Keratinocyte (primary cell): ENCODE measurements at places on chromosomes 16 and 17. TPM values are rescaled to one million over a fixed set of nuclear protein-coding genes. Genes with fewer than 3 reads are reported as not detected.
A peak's percentile ranks its signal among the peaks of the same experiment; 100 is the strongest.

CACNG5 gene
- not detected in 3 replicates for polyA plus RNA-seq

VASN gene
- polyA plus RNA-seq, result 0.37 to 1.1 TPM (median 0.46 TPM) in 3 replicates

- no peak for DNase-seq
- no peaks in the 10 kb centered on the region for H3K36me3 ChIP-seq
- H3K27me3 ChIP-seq, result peaks cover 18% of the 10 kb centered on the region
- peaks cover 26% of the 10 kb centered on the region for H3K4me1 ChIP-seq
Observed at GRCh38 chr16:85637808-85638647, 24.9 kb downstream of the GSE1 start.

- no peak overlapping the region for H3K27ac ChIP-seq
- H3K4me3 ChIP-seq, result no peak overlapping the region
- DNase-seq, result no peak
- H3K4me1 ChIP-seq, result no peaks in the 10 kb centered on the region
- H3K36me3 ChIP-seq, result peaks cover 25% of the 10 kb centered on the region
Observed at GRCh38 chr16:8916541-8917225, 34.5 kb downstream of the LITAFD start.

DNA sequence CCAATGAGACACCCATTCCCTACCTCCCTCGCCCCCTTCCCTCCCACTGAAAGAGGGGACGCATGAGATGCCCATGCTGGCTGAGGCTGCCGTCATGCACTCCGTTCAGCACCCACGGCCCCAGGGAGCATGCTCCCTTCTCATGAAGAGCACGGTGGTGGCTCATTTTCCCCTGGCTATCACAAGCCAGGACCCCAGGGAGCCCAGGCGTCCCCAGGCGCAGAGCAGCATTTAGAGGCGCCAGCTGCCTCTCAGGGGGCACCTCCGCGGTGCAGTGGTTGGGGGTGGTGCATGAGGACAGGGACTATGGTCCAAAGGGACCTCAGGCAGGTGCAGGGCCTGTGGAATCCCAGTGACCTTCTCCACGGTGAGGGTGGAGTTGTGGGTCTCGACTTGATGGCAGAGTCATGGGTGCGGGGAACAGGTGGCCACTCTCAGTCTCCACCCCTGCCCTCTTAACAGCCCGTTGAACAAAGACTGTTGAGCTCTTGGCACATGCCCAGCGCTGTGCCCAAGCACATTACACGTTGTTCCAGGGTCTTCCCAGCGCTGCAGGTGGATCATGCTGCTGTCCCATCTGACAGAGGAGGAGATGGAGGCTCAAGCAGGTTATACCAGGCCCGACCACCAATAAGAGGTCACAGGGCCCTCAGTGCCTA lies 13.6 kb downstream of the KIF19 start:
- H3K27ac ChIP-seq, result no peak overlapping the region
- no peak overlapping the region for H3K4me3 ChIP-seq
- DNase-seq, result no peak
- peaks cover 20% of the 10 kb centered on the region for H3K27me3 ChIP-seq
- H3K36me3 ChIP-seq, result no peaks in the 10 kb centered on the region
- no peaks in the 10 kb centered on the region for H3K4me1 ChIP-seq

DNA sequence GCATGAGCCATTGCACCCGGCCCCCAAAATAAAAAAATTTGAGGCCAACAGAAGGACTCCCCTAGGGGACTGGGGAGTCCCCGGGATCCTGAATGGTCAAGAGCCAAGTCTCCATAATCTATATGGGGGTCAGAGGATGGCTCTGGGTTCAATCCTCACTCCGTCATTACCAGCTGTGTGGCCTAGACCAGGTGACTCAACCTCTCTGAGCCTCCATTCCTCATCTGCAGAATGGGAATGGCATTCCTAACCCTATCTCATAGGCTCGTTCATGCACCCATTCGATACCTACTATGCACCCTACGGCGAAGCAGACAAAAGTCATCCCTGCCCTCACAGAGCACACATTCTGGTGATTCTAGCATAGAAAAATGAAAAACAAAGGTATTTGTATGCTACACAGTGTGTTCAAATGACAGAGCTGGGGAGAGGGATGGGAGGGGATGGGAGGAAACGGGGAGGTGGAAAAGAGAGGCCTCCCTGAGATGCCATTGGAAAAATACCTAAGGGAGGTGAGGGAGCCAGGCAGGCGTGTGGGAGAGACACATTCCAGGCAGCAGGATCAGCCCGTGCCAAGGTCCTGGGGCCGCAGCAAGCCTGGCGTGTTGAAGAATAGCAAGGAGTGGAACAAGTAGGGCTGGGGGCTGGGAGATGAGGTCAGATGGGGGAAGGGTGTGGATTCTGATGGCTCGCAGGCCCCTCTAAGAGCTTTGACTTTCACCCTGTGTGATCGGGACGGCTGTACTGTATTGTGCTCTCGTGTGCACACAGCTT lies 71.2 kb downstream of the RMI2 start:
- no peak for DNase-seq
- peaks cover 14% of the 10 kb centered on the region for H3K27me3 ChIP-seq
- no peak overlapping the region for H3K4me3 ChIP-seq
- no peaks in the 10 kb centered on the region for H3K36me3 ChIP-seq
- H3K4me1 ChIP-seq, result no peaks in the 10 kb centered on the region
- H3K27ac ChIP-seq, result no peak overlapping the region

DNA sequence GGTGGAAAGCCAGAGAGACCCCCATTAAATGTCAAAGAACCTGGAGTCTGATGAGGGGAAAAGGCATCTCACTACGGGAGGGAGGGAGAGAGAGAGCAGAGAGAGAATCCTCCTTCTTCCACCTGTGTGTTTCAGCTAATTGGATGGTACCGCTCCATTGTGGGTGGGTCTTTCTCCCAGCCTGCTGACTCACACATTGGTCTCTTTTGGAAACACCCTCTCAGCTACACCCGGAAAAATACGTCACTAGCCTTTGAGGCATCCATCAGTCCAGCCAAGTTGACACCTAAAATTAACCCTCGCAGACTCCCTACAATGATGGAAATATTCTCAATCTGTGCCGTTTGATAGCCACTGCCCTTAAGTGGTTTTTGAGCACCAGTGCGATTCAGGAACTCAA lies 100.4 kb downstream of the ELAC2 start:
- H3K4me3 ChIP-seq, result no peak overlapping the region
- H3K27ac ChIP-seq, result no peak overlapping the region
- H3K36me3 ChIP-seq, result no peaks in the 10 kb centered on the region
- H3K27me3 ChIP-seq, result no peaks in the 10 kb centered on the region
- H3K4me1 ChIP-seq, result peaks cover 4% of the 10 kb centered on the region

- no peak for DNase-seq
- no peak overlapping the region for H3K4me3 ChIP-seq
- H3K36me3 ChIP-seq, result peaks cover 13% of the 10 kb centered on the region
- H3K27ac ChIP-seq, result no peak overlapping the region
- H3K27me3 ChIP-seq, result no peaks in the 10 kb centered on the region
Observed at GRCh38 chr16:11556945-11557720, 29.6 kb downstream of the LITAF start.

- H3K27me3 ChIP-seq, result no peaks in the 10 kb centered on the region
- no peak overlapping the region for H3K4me3 ChIP-seq
- no peaks in the 10 kb centered on the region for H3K4me1 ChIP-seq
- H3K36me3 ChIP-seq, result no peaks in the 10 kb centered on the region
- H3K27ac ChIP-seq, result no peak overlapping the region
Observed at GRCh38 chr16:86252596-86252995, 257.7 kb upstream of the FOXF1 start.

DNA sequence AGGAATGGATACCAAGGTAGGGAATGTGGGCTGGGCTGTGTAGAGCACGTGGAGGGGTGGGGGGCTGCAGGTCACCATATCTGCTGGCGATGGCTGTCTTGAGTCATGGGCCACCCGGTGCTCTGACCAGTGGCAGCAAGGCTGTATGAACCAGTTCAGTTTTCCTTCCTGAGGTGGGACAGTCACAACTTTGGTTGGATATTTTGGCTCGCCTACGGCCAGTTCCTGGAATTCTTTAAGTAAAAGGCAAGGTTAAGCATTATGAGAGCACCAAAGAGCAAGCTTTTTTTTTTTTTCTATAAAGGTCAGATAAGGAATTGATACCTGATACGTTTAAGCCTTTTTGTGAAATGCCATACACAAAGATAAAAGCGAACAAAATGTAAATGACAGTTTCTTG lies 81.9 kb downstream of the USP22 start:
- no peak for DNase-seq
- peak overlapping the region; percentile 81 for H3K27ac ChIP-seq
- no peaks in the 10 kb centered on the region for H3K27me3 ChIP-seq

GRCh38 chr16:12435018-12435417 lies 368.7 kb downstream of the CPPED1 start:
- no peaks in the 10 kb centered on the region for H3K36me3 ChIP-seq
- no peak for DNase-seq
- H3K27ac ChIP-seq, result no peak overlapping the region
- H3K4me1 ChIP-seq, result no peaks in the 10 kb centered on the region

DNA sequence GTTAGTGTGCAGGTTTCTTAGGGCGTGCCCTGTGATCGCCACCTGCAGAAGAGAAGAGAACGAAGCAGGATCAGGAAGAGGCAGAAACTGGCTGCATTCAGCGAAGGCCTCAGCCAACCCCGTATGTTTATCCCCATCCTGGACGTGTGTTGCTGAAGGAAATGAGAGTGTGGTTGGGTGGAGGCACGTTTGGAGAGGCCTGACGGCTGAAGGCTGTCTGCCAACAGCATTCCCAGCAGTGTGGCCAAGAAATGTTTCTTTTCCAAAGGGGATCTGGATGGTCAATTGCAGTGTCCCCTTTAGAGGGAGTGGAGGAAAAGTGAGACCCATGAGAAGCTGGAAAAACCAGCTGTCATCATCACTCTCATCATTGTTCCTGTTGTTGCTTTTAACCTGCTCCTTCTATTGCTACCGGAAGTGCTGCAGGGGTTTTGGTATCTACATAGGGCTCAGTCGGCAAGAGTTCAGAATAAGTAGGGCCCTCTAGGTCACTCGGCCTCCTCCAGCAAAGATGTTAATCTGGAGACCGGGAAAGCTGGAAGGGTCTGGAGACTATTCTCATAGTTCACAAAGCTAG lies 46.5 kb upstream of the SLC47A1 start:
- DNase-seq, result no peak
- no peaks in the 10 kb centered on the region for H3K36me3 ChIP-seq
- H3K27ac ChIP-seq, result no peak overlapping the region
- no peak overlapping the region for H3K4me3 ChIP-seq
- H3K4me1 ChIP-seq, result peaks cover 25% of the 10 kb centered on the region
- no peaks in the 10 kb centered on the region for H3K27me3 ChIP-seq

- H3K4me1 ChIP-seq, result peaks cover 13% of the 10 kb centered on the region
- no peaks in the 10 kb centered on the region for H3K36me3 ChIP-seq
- no peak for DNase-seq
- no peak overlapping the region for H3K4me3 ChIP-seq
- H3K27me3 ChIP-seq, result no peaks in the 10 kb centered on the region
Observed at GRCh38 chr17:4472286-4472685, 26.4 kb upstream of the SPNS2 start.

GRCh38 chr17:81393684-81394376 lies 1.4 kb upstream of the BAHCC1 start:
- no peaks in the 10 kb centered on the region for H3K36me3 ChIP-seq
- peaks cover 31% of the 10 kb centered on the region for H3K4me1 ChIP-seq
- peak overlapping the region; percentile 75 for H3K4me3 ChIP-seq
- peak overlapping the region; percentile 67 for H3K27ac ChIP-seq

- DNase-seq, result no peak
- peaks cover 19% of the 10 kb centered on the region for H3K27me3 ChIP-seq
- H3K27ac ChIP-seq, result no peak overlapping the region
- no peak overlapping the region for H3K4me3 ChIP-seq
Observed at GRCh38 chr17:16975744-16976625, 4.1 kb upstream of the TNFRSF13B start.

DNA sequence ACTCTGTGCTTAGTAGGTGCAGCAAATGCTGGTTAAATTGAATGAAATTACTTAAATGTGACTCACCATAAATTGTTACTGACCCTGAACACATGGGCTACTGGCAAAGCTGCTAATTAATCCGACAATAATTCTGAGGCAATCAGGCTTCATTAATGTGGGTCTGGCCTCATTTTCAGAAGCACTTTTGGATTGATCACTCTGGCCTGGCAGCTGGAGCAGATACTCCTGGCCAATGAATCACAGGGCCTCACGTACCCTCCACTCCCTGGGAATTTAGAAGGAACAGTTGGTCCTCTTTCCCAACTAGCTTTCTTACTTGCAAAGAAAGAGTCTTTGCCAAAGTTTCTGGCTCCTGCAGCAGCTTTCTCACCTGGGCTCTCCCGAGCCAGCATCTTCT lies 162.0 kb upstream of the ZKSCAN2 start:
- no peak for DNase-seq
- no peak overlapping the region for H3K27ac ChIP-seq
- no peaks in the 10 kb centered on the region for H3K27me3 ChIP-seq
- no peaks in the 10 kb centered on the region for H3K4me1 ChIP-seq

DNA sequence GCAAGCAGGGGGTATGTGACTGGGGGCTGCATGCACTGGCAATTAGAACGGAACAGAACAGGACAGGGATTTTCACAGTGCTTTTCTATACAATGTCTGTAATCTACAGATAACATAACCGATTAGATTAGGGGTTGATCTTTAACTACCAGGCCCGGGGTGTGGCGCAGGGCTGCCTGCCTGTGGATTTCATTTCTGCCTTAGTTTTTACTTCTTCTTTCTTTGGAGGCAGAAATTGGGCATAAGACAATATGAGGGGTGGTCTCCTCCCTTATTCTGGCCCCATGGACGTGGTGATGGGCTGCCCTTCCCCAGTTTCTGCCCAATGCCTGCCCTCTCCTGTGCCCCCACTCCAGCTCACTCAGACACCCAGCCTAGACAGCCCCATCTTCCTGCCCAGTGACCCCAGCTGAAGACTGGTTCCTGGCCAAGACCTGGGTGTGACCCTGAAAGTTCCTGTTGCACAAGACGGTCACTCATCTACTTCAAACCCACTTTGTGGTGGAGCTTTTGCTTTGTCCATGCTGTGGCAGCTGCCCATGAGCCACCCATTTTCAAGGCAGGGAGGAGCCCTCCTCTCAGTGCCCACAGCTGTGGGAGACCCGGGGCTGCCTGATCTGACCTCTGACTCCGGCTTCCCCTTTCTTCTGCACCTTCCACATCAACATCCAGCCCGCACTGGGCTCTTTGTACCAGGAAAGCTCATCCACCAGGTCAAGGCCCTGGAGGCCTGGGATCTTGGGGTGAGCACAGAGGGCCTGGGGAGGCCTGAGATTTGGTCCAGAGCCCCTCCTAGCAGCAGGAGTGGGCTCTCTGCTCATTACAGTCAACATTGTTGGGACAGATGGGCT lies 18.6 kb downstream of the ALOX12B start:
- no peak overlapping the region for H3K4me3 ChIP-seq
- H3K27ac ChIP-seq, result no peak overlapping the region
- H3K4me1 ChIP-seq, result peaks cover 10% of the 10 kb centered on the region
- no peak for DNase-seq
- H3K27me3 ChIP-seq, result peaks cover 36% of the 10 kb centered on the region

DNA sequence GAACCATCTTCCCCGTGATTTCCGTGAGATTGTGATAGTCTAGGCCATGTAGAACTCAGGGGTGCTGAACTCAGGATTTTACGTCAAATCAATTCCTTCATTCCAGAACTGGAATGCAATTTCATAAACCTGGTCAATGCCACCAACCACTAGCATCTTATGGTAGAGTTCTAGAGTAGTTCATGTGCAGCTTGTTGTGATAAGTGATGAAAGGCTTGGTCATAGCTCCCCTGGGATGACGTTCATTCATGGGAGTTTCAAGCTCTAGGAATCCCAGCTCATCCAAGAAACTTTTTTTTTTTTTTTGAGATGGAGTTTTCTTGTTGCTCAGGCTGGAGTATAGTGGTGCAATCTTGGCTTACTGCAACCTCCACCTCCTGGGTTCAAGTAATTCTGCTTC lies 3.7 kb upstream of the DPEP2 start:
- no peaks in the 10 kb centered on the region for H3K27me3 ChIP-seq
- no peaks in the 10 kb centered on the region for H3K36me3 ChIP-seq
- peaks cover 21% of the 10 kb centered on the region for H3K4me1 ChIP-seq
- H3K4me3 ChIP-seq, result no peak overlapping the region
- no peak for DNase-seq

TEX14 gene
- 0.03 to 0.27 TPM (median 0.16 TPM) in 3 replicates for polyA plus RNA-seq
